EH (cell line): ENCODE measurements at places on chromosomes 7 and 10.

DNA sequence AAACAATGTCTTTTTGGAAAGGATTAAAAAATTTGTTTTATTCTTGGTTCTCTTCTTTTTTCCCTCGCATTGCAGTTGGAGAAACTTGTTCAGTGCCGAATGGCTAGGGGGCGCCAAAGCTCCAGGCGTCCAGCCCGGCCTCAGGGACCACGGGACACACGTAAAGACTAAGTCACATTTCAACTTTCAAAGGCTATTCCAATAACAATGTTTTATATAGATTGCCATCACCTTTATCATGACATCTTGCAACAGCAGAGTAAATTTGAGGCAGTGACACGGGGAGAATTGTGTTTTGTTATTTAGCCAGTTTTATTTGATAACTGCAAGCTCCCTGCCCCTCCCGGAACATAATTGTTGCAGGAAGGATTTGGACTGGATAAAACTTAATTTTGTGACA is 2.2 kb upstream of the IGFBP3 start:
- peak; percentile 79 for DNase-seq

DNA sequence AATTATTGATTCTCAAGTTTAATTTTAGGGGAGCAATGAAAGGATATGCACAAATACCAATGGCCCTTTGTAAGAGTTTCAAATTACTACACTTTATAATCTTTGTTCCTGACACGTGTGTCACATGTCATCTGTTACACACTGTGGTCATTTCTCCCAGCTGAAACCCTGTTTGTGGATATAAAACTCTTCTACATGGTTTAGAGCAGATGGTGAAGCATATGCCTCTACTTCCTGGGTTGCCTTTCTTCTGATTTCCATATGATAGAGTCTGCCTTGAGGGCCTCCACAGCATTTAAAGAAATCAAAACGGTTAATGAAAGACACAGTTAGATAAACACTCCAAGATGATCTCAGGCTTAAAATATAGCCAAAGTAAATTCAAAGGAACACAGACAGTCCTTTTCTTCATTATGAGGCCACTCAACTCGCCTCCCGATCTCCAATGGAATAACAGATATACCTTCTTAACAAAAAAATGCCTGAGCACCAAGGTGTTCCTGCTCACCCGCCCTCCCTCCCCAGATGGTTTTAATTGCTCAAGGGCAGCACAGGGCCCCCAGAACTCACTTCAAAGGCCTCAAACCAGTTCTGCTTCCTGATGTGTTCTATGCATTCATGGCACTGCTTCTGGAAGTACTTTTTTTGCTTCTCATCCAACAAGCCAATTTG is 75.0 kb downstream of the CPVL start:
- no peak for DNase-seq

DNA sequence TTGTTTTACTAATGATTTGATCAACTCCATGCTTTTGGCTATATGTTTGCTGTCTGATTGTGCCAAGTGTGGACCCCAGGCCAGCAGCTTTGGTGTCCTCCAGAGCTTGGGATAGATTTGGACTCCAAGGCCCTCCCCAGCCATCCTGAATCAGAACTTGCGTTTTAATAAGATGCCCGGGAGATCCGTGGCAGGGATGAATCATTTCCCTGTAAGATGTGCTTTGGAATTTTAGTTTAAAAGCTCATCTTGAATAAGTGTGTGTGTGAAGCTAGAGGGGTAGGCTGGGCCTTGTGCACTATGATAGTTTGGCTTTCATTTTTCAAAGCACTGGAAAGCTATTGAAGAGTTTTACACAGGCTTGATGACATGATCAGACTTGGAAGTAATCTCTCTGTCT is 66.2 kb upstream of the SDK1 start:
- DNase-seq, result no peak

DNA sequence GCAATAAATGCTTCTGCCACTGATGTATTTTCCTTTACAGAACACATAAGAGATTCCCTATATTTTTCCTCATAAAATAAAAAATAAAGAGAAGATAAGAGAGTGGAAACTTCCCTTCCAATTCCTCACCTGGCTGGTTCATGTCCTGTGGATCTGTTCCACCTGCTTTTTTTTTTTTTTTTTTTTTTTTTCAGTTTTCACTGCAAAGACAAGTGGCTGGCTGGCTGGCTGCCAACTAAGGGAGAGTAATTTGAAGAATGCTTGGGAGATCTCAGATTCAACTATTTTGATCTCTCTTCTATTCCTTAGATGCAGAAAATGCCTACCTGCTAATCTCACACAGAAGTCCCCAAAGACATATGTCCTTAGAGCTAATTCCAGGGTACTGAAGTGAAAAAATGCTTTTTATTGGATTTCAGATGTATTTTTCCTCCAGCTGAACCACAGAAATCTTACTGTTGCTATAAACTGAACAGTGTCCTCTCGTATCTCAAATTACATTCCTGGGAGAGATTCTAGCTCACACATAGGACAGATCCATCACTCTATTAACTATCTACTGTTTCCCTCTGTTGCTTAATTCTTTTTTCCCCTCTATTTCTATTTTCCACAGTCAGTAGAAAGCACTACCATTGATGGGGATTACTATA is 120.8 kb downstream of the NRCAM start:
- DNase-seq, result peak; percentile 14

GRCh38 chr7:45657136-45657889 is 83.1 kb downstream of the ADCY1 start:
- no peak for DNase-seq

DNA sequence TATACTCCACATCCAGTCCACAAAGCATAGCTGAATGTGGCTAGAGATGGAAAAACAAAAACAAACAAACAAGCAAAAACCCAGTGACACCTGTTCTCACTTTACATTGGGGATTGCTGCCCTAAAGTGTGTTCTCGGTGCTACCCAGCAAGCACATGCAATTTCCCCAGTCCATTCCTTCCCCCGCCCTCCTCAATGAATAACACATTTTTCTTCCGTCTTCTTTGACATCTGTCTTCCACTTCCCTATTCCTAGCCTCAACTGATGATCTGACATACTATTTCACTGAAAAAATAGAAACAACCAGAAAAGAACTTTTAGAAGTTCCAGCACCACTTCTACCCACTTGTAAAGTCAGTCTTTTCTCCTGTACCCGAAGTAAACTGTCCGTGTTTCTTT is 147.1 kb downstream of the MALRD1 start:
- no peak for DNase-seq

GRCh38 chr7:113374955-113375354 is 256.6 kb upstream of the SMIM30 start:
- DNase-seq, result no peak

DNA sequence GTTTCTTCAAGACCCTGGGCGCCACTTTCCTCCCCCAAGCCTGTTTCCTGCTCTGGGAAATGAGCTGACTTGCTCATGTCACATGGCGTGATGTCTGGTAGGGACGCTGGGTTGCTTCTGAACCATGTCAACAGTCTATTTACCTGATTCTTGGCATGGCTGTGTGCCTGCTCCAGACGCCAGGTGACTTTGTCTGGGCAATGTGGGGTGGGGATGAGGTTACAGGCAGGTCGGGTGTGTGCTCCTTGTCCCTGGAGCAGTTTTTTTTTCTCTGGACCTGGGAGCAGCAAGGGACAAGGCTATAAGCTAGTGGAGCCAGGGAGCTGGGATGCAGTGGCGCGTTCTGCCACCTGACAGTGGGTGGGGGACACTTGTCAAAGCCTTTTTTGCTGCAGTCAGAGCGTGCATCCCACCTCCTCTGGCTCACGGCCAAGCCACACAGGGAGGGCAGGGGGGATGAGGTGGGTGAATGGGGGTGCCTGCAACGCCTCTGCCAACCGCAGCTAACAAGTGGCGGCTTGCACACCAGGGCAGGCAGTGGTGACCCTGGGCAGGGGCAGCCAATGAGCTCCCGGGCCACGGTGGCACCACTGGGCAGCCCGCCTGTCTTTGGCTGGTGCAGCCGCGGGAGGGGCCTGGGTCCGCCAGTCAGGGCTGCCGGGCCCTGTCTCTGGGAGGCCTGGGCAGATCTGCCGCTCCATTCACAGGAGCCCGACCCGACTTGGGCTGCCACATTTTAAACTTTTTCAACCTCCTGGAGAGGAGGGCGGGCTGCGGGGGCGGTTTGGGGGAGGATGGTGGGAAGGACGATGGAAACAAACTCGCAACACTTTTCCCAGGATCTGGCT is 22.9 kb downstream of the DNAJB12 start:
- DNase-seq, result peak; percentile 78

DNA sequence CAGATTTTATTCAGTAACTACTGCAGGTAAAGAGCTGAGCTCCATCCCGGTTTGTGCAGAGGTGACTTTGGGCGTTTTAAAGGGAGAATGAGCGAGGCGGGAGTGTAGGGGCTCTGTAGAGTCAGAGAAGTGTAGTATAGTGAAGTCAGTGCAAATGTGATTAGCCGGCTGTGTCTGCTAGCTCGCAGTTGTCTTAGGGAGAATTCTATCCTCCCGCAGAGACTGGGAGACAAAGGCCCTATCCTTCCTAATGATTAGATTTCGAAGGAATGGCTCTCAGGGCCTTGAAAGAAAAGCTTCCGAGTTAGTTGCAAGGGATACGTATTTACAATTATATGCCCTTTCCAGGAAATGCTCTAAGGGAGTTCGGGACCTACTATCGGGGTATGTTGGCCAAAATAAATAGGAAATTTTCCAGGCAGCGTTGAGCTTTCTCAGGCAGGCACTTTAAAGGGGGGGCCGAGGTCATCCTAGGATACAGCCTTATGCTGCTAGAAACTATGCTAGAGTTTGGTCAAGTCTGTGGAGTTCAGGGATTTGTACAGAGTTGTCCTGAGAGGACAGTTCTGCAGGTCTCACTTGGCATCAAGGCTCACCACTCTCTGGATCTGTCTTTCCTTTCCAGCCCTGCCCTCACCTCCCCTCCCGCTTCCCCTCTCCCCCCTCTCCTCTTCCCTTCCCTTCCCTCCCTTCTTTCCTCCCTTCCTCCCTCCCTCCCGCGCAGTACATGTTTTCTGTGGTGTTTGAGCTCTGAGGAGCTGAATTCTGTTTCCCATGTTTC is 825 bp downstream of the MRPL32 start:
- peak; percentile 53 for DNase-seq

DNA sequence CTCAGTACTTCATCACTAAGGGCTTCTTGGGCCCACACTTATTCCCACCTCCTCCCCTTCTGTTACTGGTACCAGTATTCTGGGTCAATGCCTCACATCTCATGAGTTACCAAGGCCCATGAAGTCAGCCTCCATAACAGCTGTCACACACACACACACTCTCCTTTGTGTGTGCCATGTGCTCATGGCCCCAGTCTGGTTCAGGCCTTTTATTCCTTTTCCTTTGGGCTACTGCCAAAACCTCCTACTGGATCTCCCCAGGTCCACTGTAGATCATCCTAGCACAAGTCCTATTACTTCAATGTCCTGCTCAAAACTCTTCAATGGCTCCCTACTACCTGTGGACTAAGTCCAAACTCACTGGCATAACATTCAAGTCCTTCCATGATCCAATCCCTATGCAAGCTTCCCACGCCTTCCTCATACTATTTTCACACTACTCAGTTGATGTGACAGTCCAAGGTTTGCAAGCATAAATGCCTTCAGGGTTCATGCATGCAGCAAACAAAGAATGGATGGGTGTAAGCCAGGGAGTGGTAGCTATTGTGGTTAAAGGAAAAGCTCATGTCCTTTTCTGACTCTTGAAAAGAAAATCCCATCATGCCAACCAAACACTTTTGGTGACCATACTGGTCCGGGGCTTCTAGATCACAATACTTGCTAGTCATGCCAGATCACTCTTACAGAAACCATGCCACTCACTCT is 68.1 kb downstream of the CCDC6 start:
- DNase-seq, result no peak
